ENCODE measurements at places on chromosomes 11 and 22. TPM values are rescaled to one million over a fixed set of nuclear protein-coding genes. Genes with fewer than 3 reads are reported as not detected.

DNA sequence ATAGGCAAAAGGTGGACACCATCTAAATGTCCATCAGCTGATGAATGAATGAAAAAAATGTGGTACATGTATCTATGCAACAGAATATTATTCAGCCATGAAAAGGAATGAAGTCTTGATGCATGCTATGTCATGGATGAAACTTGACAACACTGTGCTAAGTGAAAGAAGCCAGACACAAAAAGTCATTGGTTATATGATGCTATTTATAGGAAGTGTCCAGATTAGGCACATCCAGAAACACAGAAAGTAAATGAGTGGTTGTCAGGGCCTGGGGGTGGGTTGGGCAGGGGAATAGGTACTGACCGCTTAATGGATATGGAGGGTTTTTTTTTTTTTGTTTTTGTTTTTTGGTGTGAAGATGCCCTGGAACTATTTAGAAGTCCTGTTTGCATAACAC is 21.7 kb upstream of the MN1 start:
- no peaks in the 10 kb centered on the region for H3K27me3 ChIP-seq
- no peak overlapping the region for H3K27ac ChIP-seq
- no peak for DNase-seq
- H3K36me3 ChIP-seq = no peaks in the 10 kb centered on the region

DNA sequence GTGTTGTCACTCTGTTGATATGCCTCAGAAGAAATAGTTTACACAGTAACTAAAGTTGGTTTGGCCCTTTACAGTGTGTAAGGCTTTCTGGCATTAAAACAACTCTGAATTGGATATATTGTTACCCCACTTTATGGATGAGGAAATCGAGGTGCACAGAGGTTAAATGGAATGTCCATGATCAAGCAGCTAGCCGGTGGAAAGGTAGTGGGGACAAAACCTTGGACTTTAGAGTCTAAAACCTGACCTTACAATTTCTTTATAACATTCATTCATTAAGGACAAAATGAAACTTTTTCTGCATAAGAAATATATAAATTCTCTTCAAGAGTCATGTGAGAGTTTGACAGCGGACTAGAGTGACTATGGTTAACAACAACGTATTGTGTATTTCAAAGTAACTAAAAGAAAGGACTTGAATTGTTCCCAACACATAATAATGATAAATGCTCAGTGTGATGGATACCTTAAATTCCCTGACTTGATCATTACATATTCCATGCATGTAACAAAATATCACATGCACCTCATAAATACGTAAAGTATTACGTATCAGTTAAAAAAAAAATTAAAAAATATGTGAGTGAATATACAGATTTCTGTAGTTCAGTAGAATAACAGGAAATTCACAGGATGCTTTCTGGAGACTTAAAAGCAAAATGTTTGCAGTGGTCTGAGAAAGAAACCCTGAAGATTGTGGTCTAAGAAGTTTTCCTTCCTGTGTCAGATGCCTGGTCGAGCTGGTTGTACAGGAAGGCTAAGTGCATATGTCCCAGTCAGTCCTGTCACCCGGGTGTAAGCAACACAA is 51.0 kb downstream of the TEAD1 start:
- H3K27me3 ChIP-seq = no peaks in the 10 kb centered on the region
- peaks cover 64% of the 10 kb centered on the region for H3K4me1 ChIP-seq
- H3K36me3 ChIP-seq = no peaks in the 10 kb centered on the region
- no peak overlapping the region for H3K4me3 ChIP-seq
- H3K27ac ChIP-seq = peak overlapping the region; percentile 10

GRCh38 chr22:41308054-41308453 is 6.7 kb downstream of the ZC3H7B start:
- peaks cover 5% of the 10 kb centered on the region for H3K4me1 ChIP-seq
- H3K36me3 ChIP-seq = peaks cover 15% of the 10 kb centered on the region
- H3K4me3 ChIP-seq = no peak overlapping the region
- no peaks in the 10 kb centered on the region for H3K27me3 ChIP-seq
- H3K27ac ChIP-seq = peak overlapping the region; percentile 13
- no peak for DNase-seq

DNA sequence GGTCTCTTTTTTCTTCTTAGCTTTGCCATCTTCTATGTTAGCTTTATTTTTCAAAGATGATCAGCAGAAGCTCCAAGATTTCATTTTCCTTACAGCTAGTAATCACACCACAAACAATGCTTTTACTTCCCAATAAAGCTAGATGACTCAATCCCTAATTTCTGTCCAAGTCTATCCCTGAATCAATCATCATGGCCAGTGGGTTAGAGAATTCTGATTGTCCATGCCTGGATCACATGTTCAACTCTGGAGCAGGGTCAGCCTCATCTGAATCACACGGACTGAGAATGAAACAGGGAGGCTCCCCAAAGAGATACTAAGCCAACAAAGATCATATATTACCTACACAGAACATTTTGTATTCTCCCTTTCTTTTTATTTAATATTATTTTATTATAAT is 79.6 kb downstream of the BBOX1 start:
- H3K36me3 ChIP-seq = no peaks in the 10 kb centered on the region
- H3K4me3 ChIP-seq = no peak overlapping the region
- no peaks in the 10 kb centered on the region for H3K4me1 ChIP-seq
- no peak for DNase-seq

DNA sequence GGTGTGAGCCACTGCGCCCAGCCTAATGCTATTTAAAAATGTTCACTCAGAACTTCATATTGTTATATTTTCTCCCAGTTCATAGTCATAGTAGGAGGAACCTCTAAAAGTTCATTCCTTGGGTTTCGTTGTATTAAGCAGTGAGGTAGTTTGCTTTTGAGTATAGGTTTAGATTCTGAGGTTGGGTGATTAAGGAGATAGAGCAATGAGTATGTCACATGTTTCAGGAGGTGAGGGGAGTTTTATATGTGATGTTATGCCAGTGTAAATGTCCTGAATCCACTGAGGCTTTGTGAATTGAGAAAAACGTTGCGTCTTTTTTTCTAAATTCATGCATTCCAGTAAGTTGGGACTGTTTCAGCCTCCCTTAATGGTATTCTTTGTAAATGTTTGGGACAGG is 4.2 kb downstream of the UBE2L3 start:
- peaks cover 27% of the 10 kb centered on the region for H3K4me1 ChIP-seq
- H3K36me3 ChIP-seq = no peaks in the 10 kb centered on the region
- H3K27me3 ChIP-seq = no peaks in the 10 kb centered on the region
- no peak overlapping the region for H3K27ac ChIP-seq
- no peak overlapping the region for H3K4me3 ChIP-seq
- DNase-seq = no peak

- H3K27me3 ChIP-seq = no peaks in the 10 kb centered on the region
- peak; percentile 52 for DNase-seq
- peaks cover 13% of the 10 kb centered on the region for H3K4me1 ChIP-seq
- H3K36me3 ChIP-seq = no peaks in the 10 kb centered on the region
- H3K27ac ChIP-seq = no peak overlapping the region
Observed at GRCh38 chr22:43330178-43331068, 12.7 kb downstream of the SCUBE1 start.

DNA sequence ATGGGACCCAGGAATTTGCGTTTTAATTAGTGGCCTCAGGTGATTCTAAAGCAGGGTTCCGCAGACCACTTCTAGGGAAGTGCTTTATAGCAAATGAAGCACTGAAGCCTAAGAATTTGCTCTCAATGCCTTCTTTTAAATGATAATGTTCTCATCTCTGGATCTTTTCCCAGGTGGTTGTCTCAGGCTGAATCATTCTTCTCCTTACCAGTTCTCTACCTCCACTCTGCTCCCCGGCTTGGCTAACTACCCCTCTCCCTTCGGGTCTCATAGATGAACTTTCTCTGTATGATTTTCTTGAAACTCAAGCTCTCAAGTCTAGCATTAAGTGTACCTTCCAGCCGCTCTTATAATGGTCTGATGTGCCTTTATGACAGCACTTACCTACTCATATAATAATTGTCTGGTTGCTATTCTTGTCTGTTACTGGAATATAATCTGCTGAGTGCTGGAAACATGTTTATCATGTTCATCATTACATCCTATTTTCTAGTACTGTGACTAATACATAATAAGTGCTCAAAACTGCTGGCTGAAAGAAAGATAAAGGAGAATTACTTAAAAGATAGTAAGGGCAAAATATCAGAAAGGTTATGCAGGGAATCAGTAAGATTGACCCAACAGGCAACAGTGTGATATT is 195.9 kb upstream of the SESN3 start:
- no peaks in the 10 kb centered on the region for H3K4me1 ChIP-seq
- H3K27me3 ChIP-seq = no peaks in the 10 kb centered on the region
- no peak for DNase-seq

DNA sequence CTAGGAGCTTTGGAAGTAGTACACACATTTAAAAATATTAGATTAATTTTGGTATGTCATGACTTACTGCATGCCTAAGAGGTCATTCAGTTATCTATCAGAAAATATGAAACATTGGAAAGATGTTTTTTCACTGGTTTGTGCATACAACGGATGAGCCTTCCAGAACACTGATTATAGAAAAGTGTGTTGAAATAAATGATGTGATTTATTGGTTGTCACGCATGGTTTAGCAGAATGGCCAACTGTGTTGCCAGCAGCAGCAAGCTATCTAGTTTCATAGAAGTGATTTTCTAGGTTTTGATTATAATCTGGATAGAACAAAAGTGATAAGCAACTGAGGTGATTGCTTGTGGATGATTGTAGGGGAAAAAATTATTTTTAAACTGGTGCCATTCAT is 53.6 kb downstream of the DDX10 start:
- DNase-seq = no peak
- no peaks in the 10 kb centered on the region for H3K27me3 ChIP-seq
- no peak overlapping the region for H3K27ac ChIP-seq
- no peak overlapping the region for H3K4me3 ChIP-seq

- H3K4me1 ChIP-seq = no peaks in the 10 kb centered on the region
- no peaks in the 10 kb centered on the region for H3K27me3 ChIP-seq
- no peak for DNase-seq
- H3K4me3 ChIP-seq = no peak overlapping the region
- no peak overlapping the region for H3K27ac ChIP-seq
Observed at GRCh38 chr11:60343094-60343704, 16.1 kb downstream of the MS4A6E start.

GRCh38 chr11:7531011-7531410 is 17.2 kb downstream of the PPFIBP2 start:
- no peaks in the 10 kb centered on the region for H3K27me3 ChIP-seq
- no peaks in the 10 kb centered on the region for H3K4me1 ChIP-seq
- no peak overlapping the region for H3K4me3 ChIP-seq
- DNase-seq = no peak
- no peaks in the 10 kb centered on the region for H3K36me3 ChIP-seq
- H3K27ac ChIP-seq = no peak overlapping the region

Gene TNNT3
- 7.1 TPM for total RNA-seq

Gene DDX17
- 1,771 TPM for total RNA-seq

Gene TP53AIP1
- 0.61 TPM for total RNA-seq

Gene TPBGL
- total RNA-seq = 0.11 TPM

Gene RPS13
- 1,056 TPM for total RNA-seq

Gene MMP8
- total RNA-seq = 1.7 TPM

Gene TNRC6B
- 70.4 TPM for total RNA-seq
